ENCODE measurements at places on chromosomes 13 and 19.

DNA sequence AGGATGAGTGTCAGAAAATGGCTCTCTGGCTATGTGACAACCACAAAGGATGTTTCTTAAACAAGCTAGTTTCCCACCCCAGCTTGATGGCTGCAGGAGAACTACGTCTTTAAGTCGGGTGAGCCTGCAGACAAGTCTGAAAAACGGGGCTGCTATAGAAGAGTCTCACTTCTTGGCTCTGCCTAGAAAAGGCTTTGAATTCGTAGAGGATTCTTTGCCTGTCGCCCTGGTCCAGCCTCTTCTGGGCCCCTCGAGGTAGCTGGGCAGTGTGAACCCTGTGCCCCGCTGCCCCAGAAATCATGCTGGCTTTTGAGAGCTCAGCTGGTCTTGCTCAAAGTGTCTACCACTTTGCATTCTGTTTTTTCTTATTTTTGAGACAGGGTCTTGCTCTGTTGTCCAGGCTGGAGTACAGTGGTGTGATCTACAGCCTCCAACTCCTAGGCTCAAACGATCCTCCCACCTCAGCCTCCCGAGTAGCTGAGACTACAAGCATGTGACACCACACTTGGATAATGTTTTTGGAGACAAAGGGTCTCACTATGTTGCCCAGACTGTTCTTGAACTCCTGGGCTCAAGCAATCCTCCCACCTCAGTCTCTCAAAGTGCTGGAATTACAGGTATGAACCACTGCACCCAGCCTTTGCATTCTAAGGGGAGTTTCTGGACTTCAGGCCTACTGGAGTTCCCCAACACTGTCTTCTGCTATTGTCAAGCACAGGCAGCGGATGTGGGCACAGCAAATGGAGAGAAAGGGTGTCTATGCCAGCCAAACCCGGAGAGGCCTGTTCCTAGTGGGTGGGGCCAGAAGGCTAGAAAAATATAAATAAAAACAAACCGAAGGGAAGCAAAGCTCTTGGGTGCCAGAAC is 6.5 kb downstream of the CEBPA start:
- DNase-seq: no peak

DNA sequence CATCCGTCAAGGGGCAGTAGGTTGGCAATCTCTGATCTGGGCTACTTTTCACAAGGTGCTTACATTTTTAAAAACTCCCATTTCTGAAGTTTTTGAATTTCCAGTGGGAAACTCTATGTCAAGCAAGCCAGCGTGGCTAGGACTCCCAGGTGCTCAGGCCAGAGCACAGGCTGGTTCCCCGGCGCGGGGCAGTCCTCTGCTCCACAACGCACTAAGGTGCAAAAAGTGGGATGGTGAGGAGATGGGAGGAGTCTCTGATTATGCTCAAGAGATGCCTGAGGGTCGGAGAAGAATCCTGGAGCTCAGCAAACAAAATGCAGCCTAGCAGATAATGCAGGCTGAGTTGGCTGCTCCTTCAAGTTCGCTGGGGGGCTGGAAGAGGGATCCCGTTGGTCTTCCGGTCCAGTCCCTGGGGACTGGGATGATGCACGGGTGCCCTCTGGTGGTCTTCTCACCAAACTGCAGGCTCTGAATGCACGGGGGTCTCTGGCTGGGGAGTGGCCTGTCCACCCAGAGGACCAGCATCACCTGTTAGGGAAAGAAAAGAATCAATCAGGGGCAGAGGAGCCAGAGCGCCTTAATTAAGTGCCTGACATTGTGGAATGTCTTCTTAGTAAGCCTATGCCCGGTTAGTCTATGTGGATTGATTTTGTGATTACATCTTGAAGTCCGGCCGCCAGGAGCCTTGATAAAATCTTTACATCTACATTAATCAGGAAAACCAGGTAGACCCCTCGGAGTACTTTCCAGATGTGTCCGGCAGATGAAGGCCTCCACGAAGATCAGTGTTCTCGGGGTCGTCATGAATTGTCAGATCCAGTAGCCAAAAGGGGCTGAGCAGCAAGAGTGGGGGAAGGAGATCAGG is 244.4 kb upstream of the MAB21L1 start:
- peak; percentile 14 for DNase-seq

DNA sequence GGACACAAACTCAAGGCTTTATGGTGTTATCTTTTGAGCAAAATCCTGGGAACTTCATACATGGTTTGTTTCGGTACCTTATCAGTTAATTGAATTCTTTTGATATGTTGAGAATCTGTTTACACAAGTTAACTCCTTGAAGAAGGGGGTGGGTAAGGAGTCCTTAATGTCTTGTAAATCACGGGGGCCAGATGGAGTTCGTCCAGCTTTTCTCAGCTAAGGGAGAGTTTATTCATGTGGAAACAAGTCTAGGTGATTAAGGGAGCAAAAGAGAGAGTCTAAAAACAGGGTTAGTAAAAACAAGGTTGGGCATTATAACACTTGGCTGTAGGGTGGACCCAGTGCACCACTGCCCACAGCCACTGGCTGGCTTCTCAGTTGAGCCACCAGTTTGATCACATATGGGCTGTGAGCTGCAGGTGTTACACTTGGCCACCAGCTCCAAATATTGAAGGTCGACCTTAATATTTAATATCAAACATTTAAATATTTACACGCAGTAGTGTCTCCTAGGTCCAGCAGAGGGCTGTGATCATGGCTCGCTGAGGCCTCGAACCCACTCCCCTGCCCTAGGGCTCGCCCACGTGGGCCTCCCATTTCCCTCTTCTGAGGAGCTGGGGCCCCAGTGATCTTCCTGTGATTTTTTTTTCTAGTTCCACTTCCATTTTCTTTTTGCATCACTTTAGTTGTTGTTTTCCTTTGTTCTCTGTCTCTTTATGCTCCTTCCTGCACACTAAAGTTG is 21.0 kb upstream of the ZNF43 start:
- DNase-seq: no peak

- no peak for DNase-seq
These were observed 62.8 kb upstream of the DIAPH3 start for GRCh38 chr13:60226507-60226906.

DNA sequence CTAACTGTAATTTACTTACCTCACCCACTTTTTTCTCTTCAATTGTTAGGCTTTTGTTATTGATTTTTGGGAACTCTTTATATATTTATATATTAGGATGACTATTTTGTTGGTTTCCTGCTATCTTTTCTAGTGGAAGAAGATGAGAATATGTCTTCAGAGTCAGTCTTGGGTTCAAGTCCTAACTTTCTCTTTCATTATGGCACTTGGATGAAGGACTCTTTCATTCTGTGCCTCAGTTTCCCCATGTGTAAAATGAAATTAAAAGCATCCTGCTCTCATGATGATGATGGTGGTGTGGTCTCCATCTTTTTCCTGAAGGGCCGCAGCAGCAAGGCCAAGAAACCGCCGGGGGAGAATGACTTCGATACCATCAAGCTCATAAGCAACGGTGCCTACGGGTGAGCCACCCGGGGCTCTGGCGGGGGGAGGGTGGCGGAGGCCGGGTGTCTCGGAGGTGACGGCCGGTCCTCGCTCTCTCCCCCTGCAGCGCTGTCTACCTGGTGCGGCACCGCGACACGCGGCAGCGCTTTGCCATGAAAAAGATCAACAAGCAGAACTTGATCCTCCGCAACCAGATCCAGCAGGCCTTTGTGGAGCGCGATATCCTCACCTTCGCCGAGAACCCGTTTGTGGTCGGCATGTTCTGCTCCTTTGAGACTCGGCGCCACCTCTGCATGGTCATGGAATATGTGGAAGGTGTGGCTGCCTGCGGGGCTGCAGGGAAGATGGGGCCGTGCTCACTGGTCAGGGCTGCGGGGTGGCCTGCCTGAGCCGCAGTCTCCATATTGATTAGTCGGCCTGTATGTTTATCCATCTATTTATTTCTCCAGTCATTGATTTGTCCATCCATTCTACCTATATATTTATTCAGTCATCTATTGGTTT is 20.0 kb downstream of the MAST1 start:
- DNase-seq: no peak

DNA sequence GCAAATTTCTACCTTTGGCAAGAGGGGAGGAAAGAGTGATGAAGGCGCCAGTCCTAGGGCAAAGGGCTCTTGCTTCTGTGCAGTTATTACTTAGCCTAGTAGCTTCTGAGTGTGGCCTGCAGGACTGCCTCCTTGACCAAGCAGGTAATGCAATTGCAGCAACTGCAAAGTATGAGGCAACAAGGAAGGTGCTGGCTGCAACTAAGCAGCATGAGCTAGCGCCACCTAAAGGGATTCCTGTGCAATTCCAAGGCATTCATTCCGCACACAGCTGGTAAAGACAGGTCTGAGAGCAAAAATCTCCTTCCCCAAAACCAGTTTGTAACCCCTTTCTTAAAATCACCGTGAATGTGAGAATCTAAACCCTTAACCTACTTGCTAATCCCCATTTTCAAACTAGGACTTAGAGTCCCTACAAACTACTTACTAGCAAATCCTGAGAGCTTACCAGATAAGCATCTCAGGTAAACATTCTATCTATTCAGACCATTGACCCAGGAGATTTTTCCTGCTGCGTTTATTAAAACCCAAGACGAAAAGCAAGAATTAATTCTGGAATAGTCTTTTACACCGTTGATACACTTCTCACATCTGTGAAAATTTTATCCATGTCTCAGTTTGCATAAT is 62.9 kb downstream of the DCT start:
- DNase-seq: no peak

GRCh38 chr13:100517728-100518127 is 70.9 kb downstream of the GGACT start:
- no peak for DNase-seq

GRCh38 chr13:47066226-47066625 is 169.4 kb upstream of the HTR2A start:
- no peak for DNase-seq

GRCh38 chr13:113748101-113748861 is 10.7 kb upstream of the TMEM255B start:
- DNase-seq: no peak

DNA sequence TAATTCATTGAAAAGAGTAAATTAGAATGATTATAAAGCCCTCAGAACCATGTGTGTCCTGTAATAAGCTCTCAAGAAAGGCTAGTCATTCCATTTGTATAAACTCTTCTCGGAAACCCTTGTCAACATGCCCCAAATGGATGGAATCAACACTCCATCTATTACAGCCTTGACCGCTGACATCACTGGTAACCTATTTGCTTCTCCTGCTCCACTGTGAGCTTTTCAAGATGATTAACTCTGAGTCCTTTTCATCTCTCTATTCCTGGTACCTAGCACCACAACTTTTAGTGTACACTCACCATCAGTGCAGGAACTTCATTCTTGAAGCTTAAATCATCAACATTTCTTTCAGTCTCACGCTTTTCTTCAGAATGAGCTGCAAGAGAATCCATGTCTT is 612.0 kb downstream of the DCT start:
- no peak for DNase-seq

- no peak for DNase-seq
These were observed 1.3 kb downstream of the CARM1 start for GRCh38 chr19:10872546-10873107.

DNA sequence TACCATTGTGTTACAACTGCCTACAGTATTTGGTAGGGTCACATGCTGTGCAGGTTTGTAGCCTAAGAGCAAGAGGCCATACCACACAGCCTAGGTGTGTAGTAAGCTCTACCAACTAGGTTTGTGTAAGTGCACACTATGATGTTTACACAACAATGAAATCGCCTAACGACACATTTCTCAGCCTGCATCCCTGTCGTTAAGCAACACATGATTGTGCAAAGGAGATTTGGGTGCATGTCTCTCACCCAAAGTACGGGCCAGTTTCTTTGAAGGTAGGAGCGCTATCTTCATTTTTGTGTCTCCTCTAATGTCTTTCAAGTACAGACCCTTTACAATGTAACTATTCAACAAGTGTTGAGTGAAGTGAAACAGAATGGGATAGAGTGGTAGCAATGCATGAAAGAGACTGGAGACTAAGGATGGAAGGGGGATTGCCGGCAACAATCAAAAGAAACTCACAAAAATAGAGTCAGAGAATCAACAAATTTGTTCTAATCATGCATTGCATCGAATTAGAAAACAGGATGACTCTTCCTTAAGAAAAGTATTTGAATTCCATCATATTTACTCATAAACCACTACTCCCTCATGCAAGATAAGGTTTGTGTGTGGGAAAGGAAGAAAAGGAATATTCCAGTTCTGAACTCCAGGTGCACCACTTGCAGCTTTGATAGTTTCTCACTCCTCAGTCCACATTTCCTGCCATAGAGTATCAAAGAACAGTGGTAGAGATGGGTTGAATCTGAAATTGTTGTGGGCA is 60.2 kb upstream of the TNFRSF19 start:
- no peak for DNase-seq

GRCh38 chr13:46550822-46551221 is 2.1 kb upstream of the LRCH1 start:
- DNase-seq: no peak

GRCh38 chr13:64900039-64900438 is 2330.1 kb downstream of the PCDH9 start:
- no peak for DNase-seq

DNA sequence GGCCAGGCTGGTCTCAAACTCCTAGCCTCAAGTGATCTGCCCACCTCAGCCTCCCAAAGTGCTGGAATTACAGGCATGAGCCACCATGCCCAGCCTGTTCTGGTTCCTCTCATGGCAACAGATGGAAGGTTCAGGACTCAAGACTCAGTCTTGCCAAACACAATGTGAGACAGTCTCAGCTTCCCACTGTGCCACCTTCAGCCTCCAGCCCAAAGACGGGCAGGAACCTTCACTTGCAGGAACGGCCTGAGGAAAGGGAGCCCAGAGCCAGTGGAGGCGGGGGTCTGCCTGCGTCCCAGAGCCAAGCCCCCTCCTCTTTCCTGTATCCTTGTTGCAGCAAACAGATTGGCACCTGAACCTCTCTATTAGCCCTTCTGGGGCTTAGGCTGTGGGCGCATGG is 2.9 kb upstream of the CHST8 start:
- no peak for DNase-seq

DNA sequence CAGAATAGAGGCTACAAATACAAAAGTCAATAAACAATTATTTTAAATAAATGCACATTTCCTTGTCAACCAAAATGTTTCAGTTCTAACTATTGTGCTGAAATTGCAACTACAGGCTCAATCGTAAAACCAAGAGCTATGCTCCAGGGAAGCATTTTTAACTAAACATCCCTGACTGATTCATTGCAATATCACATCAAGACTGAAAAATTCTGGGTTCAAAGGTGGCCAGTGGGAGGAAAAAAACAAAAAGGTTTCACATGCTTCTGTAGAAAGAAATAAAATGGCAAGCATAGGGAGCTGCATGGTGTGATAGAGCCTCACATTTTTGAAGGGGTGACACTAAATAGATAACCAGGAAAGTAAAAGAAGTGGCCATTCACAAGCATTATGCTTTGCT is 862.8 kb downstream of the PCDH9 start:
- no peak for DNase-seq

- no peak for DNase-seq
These were observed 242.1 kb downstream of the ENOX1 start for GRCh38 chr13:43544631-43545030.

DNA sequence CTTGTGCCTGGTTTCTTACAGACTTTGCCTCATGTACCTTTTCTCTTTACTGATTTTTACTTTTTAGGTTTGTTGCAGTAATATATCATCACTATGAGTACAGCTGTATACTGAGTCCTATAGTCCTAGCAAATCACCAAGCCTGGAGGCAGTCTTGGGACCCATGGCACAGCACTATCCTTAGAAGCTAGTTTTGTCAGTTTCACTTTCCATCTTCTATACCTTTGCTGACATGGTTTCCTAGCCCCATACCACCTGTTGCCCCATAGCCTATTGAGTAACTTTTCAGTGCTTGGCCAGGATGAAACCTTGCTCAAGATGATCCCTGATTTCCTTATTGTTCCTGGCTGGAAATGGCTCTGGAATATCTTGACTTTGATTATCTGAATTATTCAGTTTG is 826.4 kb downstream of the GPC5 start:
- no peak for DNase-seq

All from activated gamma-delta T cell treated with Interleukin-2 at 50 U/mL for 16 hours (primary cell).